ENCODE measurements at places on chromosomes 11 and 22.

DNA sequence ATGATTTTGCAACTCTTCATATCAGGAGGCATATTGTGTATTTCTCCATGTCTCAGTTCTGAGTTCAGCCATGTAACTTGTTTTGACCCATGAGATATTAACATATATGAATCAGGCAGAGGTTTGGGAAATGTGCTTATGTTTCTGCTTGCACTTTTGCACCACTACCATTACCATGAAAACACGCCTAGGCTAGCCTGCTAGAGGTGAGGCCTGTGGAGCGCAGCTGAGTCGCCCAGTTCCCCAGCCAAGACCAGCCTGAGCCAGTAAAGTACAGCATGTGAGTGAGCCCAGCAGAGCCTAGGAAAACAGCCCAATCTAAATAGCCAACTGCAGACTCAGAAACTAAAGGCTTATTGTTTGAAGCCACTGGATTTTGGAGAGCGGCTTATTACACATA, 18.4 kb upstream of the MYOD1 start:
- DNase-seq, result no peak

DNA sequence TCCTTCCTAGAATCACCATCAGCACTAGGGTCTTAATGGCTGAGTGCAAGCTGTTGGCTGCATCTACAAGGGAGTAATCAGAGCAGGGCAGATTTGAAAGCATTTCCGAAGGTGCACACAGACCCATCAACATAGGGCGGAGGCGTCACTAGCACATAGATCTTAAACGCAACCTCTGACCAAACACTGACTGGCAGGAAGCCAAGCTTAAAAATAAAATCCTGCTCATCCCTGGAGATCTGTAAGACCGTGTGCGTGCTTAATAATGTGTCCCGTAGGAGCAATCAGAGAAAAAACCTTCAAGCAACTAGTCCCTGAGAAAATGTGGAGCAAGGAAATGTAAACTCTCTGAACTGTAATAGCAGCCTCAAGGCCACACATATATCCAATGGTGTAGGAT, 470.5 kb downstream of the ETS1 start:
- DNase-seq, result no peak

- no peak for DNase-seq
These were observed 56.6 kb upstream of the PRDM11 start for GRCh38 chr11:45089676-45090499.

- DNase-seq, result no peak
These were observed 961 bp downstream of the IPO7 start for GRCh38 chr11:9385327-9385899.

DNA sequence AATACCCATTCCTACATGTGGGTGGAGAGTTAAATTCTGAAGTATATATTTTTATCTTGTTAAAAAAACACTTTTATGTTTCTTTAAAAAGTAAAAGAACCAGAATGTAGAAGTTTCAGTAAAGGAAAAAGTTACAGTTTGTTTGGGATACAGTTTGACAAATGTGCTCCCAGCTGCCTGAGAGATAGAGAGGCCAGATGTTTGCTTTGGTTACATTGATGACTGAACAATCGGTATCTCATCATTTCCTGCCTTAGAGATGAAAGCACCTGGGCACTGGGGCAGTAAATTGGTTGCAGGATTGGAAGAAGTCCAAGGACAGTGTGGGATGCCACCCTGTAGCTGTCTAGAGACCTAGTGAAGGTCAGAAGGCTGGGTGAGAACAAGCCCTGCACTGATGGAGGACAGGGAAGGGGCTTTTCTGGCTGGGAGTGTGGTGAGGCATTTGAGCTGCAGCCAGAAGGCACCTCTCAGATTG, 16.6 kb downstream of the MED15 start:
- peak; percentile 35 for DNase-seq

DNA sequence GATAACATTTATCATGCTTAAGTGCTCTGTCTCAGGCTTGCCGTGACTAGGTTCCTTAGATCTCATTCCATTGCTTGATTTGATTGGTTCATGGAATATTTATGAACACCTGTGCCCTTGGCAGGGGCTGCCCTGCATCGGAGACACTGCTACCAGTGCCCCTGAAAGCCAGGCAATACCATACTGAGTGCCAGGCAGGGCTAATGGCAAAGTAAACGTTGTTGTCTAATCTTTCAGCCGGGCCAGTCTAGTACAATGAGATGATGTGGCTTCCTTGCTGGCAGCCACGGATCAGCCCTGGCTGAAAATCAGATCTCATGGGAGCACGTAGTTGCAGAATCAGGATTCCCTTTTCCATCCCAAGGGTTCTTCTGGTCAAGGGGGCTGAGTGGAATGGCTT, 5.0 kb upstream of the PGA3 start:
- DNase-seq, result no peak
